NCI-H1048 (cell line): ENCODE measurements at places on chromosomes 2 and 18.
A peak's percentile ranks its signal among the peaks of the same experiment; 100 is the strongest.

DNA sequence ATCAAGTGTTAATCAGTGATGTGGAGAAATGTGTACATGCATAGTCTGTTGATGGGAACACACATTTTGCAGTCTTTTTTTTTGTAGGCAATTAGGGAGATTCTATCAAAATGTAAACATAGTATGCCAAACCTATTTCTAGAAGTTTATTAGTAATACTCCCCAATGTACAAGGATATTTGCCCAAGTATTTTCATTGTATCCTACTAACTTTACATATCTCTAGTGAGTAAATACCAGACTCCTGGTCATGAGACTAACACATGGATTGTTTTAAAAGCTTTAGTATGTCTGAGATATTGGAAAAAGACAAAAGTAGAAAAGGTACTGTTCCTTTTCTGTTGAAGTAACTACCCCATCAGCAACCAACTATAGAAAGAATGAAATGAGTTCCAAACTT is 513.0 kb downstream of the PTPRM start:
- no peak for DNase-seq

- DNase-seq: no peak
These were observed 156.0 kb downstream of the TGIF1 start for GRCh38 chr18:3605954-3606443.

GRCh38 chr2:147525819-147526489 is 318.9 kb upstream of the ACVR2A start:
- DNase-seq: no peak

DNA sequence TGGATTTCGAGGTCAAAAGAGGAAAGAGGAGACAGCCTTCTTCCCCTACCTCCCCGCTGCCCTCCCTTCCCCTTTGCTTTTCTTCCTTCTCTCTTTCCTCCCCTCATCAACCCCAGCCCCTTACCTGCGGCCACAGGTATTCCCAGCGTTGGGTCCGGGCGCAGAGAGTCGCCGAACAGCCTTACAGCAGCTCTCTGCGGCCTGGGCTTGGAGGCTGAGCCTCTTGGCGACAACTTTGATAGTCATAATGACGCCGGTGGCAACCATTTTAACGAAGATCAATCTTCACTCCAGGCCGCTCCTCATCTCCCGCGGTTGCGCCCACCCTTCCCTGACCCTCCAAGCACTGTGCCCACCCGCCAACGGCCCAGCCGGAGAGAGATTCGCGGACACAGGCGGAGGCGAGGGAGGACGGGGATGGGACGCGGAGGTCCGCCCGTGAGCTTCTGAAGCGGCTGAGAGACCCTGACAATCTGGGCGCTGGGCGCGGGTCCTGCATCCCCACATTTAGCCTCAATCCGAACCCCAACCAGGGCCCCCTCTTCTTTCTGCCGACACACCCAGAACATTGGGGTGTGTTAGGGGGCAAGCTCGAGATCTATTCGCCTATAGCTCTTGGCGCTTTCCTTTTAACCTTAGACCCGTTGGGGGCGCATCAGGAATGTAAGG is 1.5 kb upstream of the EVX2 start:
- no peak for DNase-seq

- DNase-seq: no peak
These were observed 231.6 kb downstream of the ATAD2B start for GRCh38 chr2:23695214-23695889.

- peak; percentile 47 for DNase-seq
These were observed 218.4 kb downstream of the CDH20 start for GRCh38 chr18:61551586-61551985.
